AG04450 (cell line): ENCODE measurements at places on chromosomes 5 and 9.
A peak's percentile ranks its signal among the peaks of the same experiment; 100 is the strongest.

- no peak for DNase-seq
These were observed 635.9 kb downstream of the TLE1 start for GRCh38 chr9:81053298-81054025.

DNA sequence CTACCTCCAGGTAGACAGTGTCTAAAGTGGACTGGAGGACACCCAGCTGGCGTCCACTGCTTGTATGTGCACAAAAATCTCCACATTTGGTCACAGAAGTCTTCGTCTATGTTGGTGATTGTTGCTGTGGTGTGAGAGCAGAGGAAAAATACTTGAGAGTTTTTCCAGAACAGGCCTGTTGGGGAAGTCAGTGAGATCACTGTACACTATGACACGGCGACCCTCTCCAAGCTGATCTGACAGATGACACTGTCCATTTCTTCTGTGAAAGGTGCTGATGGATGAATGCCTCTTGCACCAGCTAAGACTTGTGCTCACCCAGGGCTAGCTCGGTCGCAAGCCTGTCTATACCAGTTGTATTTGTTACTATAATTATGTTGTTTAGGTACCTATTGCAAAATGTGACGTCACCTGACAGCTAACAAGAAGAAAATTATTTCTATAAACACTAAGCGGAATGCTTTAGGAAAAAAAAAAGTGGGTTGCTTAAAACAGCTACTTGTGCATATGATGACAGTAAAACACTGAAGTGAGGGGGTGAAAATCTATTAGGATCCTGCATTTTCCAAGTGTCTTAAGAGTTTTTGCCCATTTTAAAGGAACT is 142.3 kb downstream of the ROR2 start:
- no peak for DNase-seq

DNA sequence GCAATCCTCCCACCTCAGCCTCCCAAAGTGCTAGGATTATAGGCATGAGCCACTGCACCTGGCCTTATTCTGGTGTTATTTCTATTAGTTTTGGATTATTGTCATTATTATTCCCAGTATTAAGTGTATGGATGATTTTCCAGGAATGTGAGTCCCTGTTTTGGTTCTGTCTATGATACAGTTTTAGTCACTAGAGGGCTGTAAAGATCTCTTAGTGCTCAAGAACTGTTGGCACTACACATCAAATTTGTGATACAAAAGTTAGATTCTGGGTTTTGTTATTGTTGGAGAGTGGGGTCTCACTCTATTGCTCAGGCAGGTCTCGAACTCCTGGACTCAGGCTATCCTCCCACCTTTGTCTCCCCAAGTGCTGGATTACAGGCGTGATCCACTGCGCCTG is 12.1 kb downstream of the CCL28 start:
- DNase-seq = no peak

DNA sequence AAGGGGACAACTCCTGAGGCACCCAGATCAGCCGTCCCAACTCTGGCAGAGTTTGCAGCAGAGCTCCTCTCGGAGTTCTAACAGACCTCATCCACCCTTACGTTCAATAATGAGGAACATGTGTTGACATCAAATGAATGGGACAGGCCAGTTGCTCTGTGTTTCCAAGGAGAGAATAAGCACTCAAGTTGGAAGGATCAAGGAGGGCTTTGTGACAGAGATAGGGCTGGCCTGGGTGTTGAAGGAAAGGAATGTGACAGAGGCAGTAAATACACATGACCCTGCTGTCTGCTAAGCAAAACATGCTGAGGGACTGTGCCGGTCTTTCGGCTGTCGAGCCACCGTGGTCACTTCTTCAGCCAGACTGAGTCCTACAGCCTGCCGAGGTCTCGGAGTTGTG is 48.2 kb downstream of the GPR107 start:
- no peak for DNase-seq

DNA sequence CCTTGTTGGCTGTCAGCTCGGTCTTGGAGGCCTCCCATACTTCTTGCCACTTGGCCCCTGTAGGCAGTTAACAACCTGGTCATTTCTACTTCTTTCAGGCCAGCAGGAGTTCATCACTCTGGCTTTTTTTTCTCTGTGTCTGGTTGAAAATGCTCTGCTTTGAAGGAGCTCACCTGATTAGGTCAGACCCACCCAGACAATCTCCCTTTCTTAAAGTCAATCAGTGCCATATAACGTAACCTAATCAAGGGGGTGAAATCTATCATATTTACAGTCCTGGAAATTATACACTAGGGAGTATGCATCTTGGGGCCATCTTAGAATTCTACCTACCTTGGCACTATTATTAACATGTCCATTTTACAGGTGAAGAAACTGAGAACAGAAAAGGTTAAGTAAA is 155.4 kb downstream of the SREK1 start:
- no peak for DNase-seq

DNA sequence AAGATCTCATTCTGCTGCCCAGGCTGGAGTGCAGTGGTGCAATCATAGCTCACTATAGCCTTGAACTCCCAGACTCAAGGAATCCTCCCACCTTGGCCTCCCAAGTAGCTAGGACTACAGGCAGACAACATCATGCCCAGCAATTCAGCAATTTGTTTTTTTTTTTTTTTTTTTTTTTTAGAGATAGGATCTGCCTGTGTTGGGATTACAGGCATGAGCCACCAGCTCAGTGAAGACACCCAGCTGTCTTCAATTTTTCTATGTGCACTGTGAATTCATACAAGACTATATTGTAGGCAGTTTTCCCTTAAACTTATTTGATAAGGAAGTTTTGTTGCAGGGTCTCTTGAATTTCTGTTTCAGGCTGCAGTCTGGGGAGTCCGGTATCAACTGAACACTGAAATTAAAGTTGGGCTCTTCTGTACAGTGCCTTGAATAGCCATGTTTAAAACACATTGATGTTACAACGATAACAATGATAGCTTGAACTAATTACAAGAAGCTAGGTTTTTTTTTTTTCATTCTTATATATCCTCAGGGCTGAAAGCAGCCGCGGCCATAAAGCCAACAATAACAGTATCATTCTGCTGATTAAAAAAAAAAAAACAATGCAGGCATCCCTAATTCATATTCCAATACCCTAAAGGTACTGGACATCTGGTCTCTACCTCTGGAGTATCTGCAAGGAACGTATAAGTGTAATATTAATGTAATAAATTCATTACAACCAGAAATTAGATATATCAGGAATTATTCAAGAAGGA is 63.5 kb downstream of the MPDZ start:
- no peak for DNase-seq

DNA sequence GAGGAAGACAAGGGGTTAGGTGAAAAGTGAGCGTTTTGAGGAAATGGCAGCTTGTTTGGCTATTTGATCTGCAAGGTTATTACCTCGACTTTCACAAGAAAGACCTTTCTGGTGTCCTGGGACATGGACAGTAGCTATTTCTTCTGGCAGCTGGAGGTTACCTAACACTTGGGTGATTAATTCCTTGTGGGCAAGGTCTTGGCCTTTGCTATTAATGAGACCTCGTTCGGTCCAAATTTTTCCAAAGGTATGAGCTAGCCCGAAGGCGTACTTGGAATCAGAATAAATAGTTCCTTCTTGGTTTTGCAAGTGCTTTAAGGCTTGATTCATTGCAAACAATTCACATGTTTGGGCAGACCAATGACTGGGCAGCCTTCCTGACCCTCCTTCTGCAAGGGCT is 4.9 kb downstream of the GTF3C5 start:
- no peak for DNase-seq

- DNase-seq = no peak
These were observed 628 bp downstream of the SYNPO start for GRCh38 chr5:150641006-150641570.

DNA sequence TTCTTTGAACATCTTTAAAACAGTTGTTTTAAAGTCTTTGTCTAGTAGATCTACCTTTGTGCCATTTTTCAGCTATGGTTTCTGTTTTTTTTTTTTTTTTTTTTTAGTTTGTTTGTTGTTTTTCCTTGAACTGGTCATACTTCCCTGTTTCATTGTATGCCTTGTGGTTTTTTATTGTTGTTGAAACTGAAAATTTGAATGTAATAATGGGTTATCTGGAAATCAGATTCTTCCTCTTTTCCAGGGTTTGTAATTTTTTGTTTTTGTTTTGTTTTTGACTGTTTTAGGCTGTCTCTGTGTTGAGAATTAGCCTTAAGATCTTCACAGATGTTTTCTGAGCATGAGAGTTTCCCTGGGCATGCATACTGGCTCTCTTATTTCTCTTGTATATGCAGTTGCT is 269.6 kb upstream of the DAP start:
- DNase-seq = no peak

GRCh38 chr5:55303238-55303690 is 4.2 kb downstream of the DHX29 start:
- DNase-seq = peak; percentile 77

GRCh38 chr5:55160493-55161209 is 680 bp downstream of the GPX8 start:
- peak; percentile 93 for DNase-seq

DNA sequence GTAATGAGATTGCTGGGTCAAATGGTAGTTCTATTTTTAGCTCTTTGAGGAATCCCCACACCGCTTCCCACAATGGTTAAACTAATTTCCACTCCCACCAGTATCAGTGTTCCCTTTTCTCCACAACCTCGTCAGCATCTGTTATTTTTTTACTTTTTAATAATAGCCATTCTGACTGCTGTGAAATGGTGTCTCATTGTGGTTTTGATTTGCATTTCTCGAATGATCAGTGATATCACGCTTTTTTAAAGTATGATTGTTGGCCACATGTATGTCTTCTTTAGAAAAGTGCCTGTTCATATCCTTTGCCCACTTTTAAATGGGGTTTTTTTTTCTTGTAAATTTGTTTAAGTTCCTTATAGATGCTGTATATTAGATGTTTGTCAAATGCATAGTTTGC is 73.5 kb downstream of the MTAP start:
- no peak for DNase-seq

DNA sequence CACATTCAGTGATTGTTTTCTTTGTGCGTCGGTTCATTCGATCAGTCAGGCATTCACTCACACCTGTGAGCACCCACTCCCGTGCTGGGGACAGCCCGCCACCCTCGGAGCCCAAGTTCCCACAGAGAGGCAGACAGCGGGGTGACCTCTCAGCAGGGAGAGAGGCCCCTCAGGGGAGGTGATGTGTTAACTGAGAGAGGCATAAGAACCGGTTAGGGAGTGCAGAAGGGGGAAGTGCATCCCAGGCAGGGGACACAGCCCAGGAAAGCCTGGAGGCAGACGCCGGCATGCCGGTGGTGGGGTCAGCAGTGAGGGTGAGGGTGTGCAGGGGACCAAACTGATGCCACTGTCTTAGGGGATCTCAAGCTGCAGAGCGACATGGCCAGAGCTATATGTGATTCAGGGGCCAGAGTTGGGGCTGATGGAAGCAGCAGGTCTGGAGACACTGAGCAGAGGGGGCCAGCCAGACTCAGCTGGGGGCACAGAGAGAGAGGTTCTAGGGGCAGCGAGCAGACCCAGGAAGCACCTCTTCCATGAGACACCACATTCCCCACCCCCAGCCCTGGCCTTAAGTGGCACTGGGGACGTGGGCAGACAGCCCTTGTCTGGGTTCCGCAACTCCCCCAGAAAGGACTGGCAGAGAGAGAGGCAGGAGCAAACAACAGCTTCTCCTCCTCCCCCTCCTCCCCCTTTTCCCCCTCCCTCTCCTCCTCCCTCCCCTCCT is 35.9 kb downstream of the HK3 start:
- DNase-seq = no peak

DNA sequence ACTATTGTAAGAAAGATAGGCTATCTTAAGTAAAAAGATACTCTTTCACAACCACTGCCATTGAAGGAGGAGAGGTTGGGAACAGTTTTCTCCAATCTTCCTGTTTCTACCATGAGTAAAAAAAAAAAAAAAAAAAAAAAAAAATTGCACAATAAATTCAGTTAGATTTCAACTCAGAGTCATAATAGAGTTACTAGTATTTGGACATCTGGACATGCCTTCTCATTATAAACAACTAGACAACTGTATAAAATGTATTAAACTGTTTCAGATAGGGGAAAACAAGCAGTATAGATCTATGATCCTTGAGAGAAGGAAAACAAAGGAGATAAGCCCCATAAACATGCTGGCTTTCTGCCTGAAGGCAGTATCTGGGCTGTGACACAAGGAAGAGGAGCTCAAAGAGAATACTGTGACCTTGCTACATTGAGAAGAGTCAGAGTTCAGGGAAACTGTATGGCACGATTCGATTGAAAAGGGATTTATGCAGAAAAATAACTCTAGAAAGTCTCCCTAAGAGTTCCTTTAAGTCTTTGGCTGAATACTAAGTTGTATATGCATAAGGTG is 249.2 kb upstream of the POU5F2 start:
- DNase-seq = no peak

DNA sequence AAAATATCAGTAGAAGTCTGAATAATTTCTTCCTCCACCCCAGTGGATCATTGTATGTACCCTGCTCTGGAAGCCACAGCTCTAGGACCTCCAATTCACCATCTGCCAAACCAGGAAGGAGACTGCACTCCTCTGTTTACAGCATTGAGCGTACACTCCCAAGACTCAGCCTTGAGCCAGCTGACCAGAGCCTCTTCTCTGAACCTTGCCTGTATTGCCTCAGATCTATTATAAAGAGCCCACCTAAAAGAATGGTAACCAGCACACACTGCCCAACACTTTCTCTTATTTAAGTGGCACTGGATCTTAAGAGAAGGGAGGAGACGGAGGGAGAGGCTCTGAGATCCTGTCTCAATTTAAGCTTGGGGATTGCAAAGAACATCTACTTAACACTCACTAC is 217.8 kb upstream of the RASEF start:
- DNase-seq = no peak

- DNase-seq = no peak
These were observed 68.6 kb upstream of the LMX1B start for GRCh38 chr9:126545106-126545505.

GRCh38 chr5:142046191-142046590 is 33.4 kb upstream of the GNPDA1 start:
- no peak for DNase-seq

DNA sequence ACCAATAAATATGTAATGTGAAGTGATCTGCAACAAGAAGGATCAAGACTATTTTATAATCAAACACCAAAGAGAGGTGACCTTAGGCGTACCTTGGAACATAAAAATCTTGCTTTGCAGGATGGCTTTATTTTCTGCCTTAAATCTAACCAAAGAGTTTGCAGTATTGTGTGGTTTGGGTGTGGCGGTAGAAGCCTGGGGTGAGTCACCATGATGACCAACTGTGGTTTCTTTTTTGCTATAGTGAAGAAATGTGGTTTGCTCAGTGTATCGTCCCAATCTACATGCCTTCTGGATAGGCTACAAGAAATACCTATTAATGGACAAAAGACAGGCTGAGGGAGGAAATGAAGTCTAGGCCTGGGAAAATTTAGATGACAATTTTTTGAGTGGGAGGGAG is 5.1 kb upstream of the CAST start:
- DNase-seq = peak; percentile 55

DNA sequence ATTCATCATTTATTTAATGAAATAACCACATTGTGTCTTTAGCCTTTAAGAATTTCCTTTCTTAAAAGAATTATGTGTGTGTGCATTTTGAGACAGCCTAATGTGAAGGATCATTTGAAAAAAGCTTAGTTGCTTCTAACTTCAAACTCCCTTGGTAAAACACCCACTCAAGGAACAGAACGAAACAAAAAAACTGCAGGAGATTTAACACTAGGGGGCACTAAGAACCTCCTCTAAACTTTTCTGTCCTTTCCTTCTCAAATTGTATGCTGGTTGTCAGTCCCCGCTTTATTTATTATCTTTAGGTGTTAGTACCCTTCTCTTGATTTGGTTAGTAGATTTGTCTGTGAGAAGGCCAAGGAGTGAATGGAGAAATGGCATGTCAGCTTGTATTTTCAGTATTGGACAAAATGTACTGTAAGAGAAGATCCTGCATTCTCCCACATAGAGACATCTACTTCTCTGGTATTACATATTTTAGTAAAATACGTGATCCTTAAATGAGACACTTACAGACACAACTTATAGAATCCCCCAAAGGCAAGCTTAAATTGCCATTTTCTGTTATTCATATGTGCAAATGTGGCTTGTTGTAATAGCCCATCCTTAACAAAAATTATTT is 229.7 kb downstream of the MRPS30 start:
- no peak for DNase-seq
